Activated gamma-delta T cell (primary cell): ENCODE measurements at places on chromosomes 11 and 22.

- no peak for DNase-seq
Measured at GRCh38 chr11:10044618-10045017, 249.4 kb downstream of the SBF2 start.

DNA sequence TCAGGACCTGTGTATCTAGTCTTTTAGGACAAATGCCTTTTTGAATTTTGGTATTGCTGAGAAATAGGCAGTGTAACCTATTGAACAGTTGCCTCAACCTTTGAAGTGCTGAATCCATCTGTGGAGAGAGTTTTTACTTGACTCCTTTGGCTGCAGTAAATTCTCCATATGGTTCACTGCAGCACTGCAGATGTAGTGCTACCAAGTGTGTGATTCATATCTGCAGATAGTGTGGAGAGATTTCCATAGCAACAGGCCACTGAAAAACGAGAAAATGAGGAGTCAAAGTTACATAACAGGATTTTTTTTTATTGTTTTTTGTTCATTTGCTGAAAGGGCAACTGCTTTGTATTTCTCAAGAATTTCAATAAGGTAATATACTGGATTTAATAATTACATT lies 356.1 kb downstream of the RAB38 start:
- no peak for DNase-seq

DNA sequence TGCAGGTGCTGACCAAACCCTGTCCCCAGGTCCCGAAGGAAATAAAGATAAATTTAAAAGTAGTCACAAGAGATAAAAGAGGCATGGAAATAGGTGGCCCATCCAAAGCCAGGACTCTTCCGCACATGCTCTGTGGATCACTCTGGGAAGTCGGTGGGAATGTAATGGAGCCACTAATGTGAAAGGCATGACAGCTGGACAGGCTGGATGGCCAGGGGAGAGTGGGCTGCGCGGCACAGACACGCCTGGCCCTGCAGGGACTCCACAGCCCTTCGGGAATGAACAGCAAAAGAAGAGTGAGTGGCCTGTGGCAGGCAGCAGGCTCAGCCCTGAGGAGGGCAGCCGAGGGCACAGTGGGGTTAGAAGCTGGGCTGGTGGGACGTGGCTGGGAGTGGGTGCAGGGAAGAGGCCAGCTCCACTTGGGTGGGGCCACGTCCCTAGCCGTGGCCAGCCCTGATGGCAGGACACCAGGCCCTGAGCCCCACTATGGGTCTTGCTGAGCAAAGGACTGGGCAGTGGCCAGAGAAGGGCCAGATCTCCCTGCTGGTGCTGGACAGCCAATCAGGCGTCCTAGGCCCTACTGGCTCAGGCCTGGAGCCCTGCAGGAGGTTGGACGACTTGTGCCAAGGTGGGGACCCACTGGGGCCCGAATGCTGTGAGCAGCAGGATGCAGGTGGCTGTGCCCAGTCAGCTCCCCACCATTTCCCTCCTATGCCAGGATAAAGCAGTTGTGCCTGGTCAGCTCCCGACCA lies 31.3 kb upstream of the GNB1L start:
- DNase-seq, result no peak

DNA sequence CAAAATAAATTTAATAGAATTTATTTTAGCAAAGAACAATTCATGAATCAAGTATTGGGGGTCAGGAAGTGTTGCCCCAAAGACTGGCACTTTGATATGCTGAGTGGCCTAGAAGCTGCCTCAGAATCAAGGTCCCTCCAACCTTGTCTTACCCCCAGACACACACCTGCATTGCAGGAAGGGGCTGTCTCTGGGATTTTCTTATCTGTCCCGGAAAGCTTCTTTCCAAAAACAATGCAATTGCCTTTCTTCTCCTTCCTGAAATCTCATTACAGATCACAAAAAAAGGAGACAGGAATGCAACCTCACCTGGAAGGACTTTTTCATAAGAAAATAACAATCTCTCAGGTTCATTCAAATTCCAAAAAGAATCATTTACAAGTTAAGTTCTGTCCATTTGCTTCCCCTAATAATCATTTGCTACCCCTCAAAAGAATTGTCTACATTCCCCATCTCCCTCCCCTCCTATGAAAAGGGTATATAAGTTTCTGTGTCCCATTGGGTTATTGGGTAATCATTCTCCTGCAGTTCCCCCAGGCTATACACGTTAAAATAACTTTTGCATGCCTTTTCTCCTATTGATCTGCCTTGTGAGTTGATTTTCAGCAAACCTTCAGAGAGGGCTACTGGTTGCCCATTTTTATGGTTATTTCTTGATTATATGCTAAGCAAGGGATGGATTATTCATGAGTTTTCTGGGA lies 21.3 kb downstream of the OR10A6 start:
- DNase-seq, result no peak

GRCh38 chr11:15307619-15308024 lies 192.9 kb downstream of the INSC start:
- no peak for DNase-seq

DNA sequence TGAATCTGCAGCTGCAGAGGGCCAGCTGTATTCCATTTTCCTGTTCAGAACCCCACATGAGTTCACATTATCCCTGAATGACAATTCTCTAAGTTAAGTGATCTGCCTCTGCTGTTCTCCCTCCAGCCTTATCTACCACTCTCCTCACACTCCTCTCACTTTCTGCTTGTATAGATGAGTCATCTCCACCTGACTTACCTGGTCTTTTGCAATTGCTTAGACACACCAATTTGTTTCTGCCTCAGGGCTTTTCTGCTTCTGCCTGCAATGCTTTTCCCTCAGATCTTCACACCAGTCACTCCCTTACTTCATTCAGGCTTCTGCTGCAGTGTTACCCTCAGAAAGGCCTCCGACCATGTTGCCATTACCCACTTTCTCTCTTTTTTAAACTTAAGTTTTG lies 118.1 kb downstream of the ATM start:
- DNase-seq, result no peak

DNA sequence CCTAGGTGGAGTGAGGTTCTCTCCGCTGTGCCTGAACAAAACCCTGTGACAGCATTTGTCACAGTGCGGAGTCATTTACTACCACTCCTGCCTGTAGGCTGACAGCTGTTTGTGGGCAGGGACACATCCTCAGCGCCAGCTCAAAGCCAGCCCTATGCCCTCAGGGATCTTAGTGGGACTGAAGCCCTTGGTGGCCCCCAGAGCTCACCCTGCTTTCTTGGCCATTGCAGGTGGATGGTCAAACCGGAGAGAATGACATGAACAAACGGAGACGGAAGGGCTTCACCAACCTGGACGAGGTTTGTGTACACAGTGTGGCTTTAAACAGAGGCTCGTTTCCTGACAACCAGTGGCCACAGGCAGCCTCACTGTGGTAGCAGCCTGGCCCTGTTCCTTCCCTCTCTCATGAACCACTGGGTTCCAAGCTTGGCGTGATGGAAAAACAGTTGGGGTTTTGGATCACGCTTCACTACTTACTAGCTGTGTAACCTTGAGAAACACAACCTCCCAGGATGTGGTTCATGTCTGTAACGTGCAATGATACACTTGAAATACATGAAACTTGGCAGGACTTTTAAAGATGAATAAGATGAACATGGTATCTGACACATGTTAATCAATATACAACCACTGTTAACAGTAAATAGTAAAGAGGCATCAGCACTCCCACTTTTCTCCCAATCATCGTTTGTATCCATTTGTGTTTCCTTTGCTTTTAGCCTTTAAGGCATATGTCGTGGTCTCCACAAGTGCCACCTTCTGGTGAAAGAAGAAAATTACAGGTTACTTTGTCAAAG lies 125.8 kb downstream of the MICAL2 start:
- no peak for DNase-seq

GRCh38 chr22:23278883-23279675 lies 98.8 kb downstream of the BCR start:
- no peak for DNase-seq

GRCh38 chr11:44661311-44661717 lies 65.4 kb upstream of the TSPAN18 start:
- DNase-seq, result no peak

- no peak for DNase-seq
Measured at GRCh38 chr11:90614318-90614717, 391.5 kb upstream of the CHORDC1 start.

DNA sequence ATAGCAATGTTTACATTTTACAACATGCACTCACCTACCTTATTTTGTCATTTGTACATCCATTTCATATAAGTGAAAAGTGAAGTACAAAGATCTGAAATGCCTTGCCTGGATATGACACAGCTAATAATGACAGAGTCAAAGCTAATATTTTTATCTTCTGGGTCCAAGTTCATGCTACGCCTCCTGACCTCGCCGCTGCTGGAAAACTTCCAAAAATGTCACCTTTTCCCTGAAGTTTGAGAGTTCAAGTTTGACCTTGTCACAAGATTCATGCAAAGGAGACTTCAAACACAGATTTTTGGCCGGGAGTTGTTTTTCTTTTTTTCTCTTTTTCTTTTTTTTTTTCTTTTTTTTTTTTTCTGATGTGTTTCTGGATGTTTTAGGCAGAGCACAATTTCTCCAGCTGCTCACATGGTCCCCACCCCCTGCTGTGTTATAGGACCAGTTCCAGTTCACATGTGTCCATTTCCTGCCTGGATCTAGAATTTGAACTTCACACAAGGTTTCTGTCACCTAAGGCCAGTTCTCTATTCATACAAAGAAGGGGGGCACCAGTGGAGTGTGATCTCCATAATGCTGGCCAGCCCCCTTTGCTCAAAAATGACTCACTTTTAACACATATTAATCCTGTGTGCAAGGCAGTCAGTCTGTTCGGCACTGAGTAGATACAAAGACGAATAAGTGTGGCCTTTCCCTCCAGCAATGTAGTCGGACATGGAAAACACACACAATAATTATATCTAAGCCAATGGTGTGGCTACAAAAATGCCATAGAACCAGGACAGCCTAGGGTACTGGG lies 546.8 kb downstream of the BUD13 start:
- DNase-seq, result no peak

DNA sequence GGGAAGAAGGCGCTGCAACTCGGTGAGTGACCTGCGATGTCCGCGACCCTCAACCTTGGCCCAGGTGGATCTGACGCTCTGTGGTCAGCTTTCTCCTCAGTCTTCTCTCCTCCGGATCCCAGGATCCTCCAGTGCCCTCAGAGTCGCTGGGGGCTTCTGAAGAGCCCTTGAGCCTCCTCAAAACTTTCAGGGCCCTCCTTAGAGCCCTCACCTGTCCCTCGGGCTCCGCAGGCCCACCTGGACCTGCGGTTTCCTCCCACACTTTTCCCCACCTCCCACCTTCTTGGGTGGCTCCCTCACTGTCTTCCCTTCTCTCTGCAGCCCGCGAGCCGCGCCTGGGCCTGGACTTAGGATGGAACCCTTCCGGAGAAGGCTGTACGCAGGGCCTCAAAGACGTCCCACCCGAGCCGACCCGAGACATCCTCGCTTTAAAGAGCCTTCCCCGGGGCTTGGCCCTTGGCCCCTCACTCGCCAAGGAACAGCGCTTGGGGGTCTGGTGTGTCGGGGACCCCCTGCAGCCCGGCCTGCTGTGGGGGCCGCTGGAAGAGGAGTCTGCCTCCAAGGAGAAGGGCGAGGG lies 335 bp downstream of the ZNF408 start:
- DNase-seq, result no peak

- no peak for DNase-seq
Measured at GRCh38 chr11:90318651-90319050, 95.8 kb upstream of the CHORDC1 start.

GRCh38 chr22:50420015-50420414 lies 54.8 kb downstream of the SBF1 start:
- no peak for DNase-seq

GRCh38 chr11:108125096-108125495 lies 3.7 kb downstream of the ACAT1 start:
- DNase-seq, result no peak

DNA sequence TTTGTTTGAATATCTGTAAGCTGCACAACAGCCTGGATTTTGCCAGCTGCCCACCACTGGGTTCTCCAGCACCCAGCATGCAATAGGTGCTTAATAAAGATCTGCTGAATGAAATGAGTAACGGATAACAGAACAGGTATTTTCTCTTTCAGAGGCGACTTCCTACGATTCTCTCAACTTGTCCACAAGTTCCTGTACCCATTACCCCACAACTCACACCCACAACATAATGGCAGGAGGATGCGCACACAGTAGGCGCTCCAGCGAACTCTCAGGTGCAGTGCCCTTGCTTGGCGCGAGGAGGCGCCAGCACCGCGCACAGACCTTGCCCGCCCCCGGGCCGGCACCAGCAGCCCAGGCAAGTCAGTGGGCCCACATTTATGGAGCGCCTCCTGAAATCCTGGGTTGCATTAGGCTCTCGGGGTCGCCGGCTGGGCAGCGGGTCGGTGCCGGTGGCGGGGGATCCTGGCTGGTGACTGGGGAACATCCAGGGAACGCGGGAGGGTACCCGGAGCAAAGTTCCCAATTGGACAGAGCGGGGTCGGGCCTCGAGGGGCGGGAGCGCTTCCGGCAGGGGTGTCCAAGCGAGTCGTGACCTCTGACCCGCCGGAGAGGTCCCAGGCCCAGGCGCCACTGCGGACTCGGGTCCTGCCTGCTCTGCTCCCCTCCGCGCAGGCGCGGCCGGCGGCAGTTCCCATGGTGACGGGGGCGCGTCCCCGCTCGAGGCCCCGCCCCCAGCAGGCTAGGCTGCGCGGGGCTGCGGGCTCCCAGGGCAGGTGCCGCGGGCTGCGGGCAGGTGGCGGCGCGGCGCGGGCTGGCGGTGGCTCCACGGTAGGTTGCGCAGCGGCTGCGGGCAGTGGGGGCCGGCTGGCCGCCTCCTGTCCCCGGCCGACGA lies at the start of gene KIAA1671:
KIAA1671 (plus strand) TSS at position 775 of the 895 bp plus-strand sequence. CDS start 75,284 bp downstream, outside the sequence.
- peak; percentile 77 for DNase-seq

- DNase-seq, result no peak
Measured at GRCh38 chr11:74321487-74322188, 10.2 kb upstream of the P4HA3 start.

GRCh38 chr11:75100314-75100713 lies 3.6 kb upstream of the OR2AT4 start:
- DNase-seq, result no peak

GRCh38 chr11:86201371-86201884 lies 43.1 kb upstream of the EED start:
- DNase-seq, result no peak

DNA sequence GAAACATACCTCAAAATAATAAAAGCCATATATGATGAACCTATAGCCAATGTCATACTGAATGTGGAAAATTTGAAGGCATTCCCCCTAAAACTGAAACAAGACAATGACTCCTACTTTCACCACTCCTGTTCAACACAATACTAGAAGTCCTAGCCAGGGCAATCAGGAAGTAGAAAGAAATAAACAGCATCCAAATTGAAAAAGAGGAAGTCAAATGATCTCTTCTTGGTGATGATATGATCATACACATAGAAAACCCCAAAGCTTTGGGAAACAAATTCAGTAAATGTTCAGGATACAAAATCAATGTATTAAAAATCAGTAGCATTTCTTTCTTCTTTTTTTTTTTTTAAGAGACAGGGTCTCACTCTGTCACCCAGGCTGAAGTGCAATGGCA lies 109.9 kb downstream of the DLG2 start:
- no peak for DNase-seq

DNA sequence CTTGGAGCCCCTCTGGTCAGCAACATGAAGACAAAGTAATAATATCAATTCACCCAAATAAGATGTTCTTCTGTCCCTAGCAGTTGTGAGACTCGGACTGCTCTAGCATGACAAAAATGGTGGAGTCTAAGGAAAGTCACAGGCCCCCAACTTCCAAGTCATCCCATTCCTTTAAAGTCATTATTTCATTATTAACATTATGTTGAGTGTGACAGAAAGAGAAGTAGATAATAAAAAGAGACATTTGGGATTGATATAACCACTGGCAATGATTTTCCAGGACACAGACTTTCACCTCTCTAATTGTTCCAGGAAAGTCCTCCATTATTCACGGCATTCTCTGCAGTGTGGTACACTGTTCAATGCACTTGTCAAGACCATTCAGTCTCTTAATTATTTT lies 1533.0 kb upstream of the TENM4 start:
- no peak for DNase-seq
